Cardiac muscle cell (in vitro differentiated cells and primary cell): ENCODE measurements at places on chromosomes 5 and 9. TPM values are rescaled to one million over a fixed set of nuclear protein-coding genes. Genes with fewer than 3 reads are reported as not detected.

Gene TRPM3
- 0.82 TPM in 1 of 2 replicates, not detected in the other for polyA plus RNA-seq

Gene NDUFA8
- 287 and 336 TPM in 2 replicates for polyA plus RNA-seq

Gene ARID3C
- 1.4 TPM in 1 of 2 replicates, not detected in the other for polyA plus RNA-seq

Gene SIT1
- polyA plus RNA-seq, result 0.21 and 0.46 TPM in 2 replicates

Gene BTNL8
- not detected in 2 replicates for polyA plus RNA-seq

Gene AFAP1L1
- polyA plus RNA-seq, result 24.0 and 38.7 TPM in 2 replicates

Gene SV2C
- 0.13 TPM in 1 of 2 replicates, not detected in the other for polyA plus RNA-seq

Gene SCGB3A1
- polyA plus RNA-seq, result 0.56 TPM in 1 of 2 replicates, not detected in the other

Gene CFAP90
- polyA plus RNA-seq, result 0.27 and 0.83 TPM in 2 replicates

Gene NTNG2
- polyA plus RNA-seq, result 1.7 and 2.5 TPM in 2 replicates

Gene CCNJL
- 12.1 and 14.1 TPM in 2 replicates for polyA plus RNA-seq

Gene SAXO1
- 0.24 and 0.30 TPM in 2 replicates for polyA plus RNA-seq

Gene HNRNPH1
- polyA plus RNA-seq, result 119 and 126 TPM in 2 replicates

Gene PMPCA
- polyA plus RNA-seq, result 128 and 146 TPM in 2 replicates

Gene FSTL4
- 0.19 TPM in 1 of 2 replicates, not detected in the other for polyA plus RNA-seq

Gene NMUR2
- polyA plus RNA-seq, result not detected in 2 replicates

Gene LCN1
- 0.37 and 1.2 TPM in 2 replicates for polyA plus RNA-seq

Gene MOB3B
- polyA plus RNA-seq, result 0.81 and 1.7 TPM in 2 replicates

Gene PCDHA3
- 1.8 and 2.9 TPM in 2 replicates for polyA plus RNA-seq

Gene FOXE1
- polyA plus RNA-seq, result not detected in 2 replicates

Gene RNF208
- polyA plus RNA-seq, result 6.1 and 8.1 TPM in 2 replicates

Gene CTXN3
- polyA plus RNA-seq, result not detected in 2 replicates

Gene DOCK8
- polyA plus RNA-seq, result 0.11 and 2.0 TPM in 2 replicates

Gene NAIF1
- 6.9 and 10.9 TPM in 2 replicates for polyA plus RNA-seq

Gene PRRX2
- 3.0 and 9.5 TPM in 2 replicates for polyA plus RNA-seq

Gene MEIKIN
- not detected in 2 replicates for polyA plus RNA-seq

Gene SLC28A3
- 0.70 and 2.1 TPM in 2 replicates for polyA plus RNA-seq

Gene SLCO6A1
- 0.32 TPM in 1 of 2 replicates, not detected in the other for polyA plus RNA-seq

Gene IFNA21
- polyA plus RNA-seq, result not detected in 2 replicates

Gene CAMLG
- polyA plus RNA-seq, result 22.7 and 28.4 TPM in 2 replicates

Gene DAB2IP
- polyA plus RNA-seq, result 25.7 and 31.7 TPM in 2 replicates

Gene THBS4
- polyA plus RNA-seq, result 34.4 and 35.7 TPM in 2 replicates

Gene IRX2
- polyA plus RNA-seq, result 55.2 and 59.9 TPM in 2 replicates

Gene UNC5A
- polyA plus RNA-seq, result 0.26 and 0.39 TPM in 2 replicates

Gene INSL6
- 0.14 TPM in 1 of 2 replicates, not detected in the other for polyA plus RNA-seq

Gene PTPRD
- 37.0 and 42.8 TPM in 2 replicates for polyA plus RNA-seq

Gene DMXL1
- 19.5 and 31.6 TPM in 2 replicates for polyA plus RNA-seq

Gene PCDHB13
- polyA plus RNA-seq, result 1.3 and 3.1 TPM in 2 replicates

Gene SNCAIP
- 9.0 and 14.4 TPM in 2 replicates for polyA plus RNA-seq
